ENCODE measurements at places on chromosomes 12 and 14. TPM values are rescaled to one million over a fixed set of nuclear protein-coding genes. Genes with fewer than 3 reads are reported as not detected.

Gene ZDHHC17
- total RNA-seq: 10.2 TPM

Gene SLC2A14
- not detected for total RNA-seq

Gene KCNC2
- not detected for total RNA-seq

Gene SCN8A
- total RNA-seq: not detected

Gene RNASE11
- total RNA-seq: not detected

Gene GPR68
- total RNA-seq: 1.1 TPM

Gene CLEC2B
- total RNA-seq: 24.3 TPM

Gene TMEM106C
- total RNA-seq: 14.2 TPM

Gene GALNT8
- not detected for total RNA-seq

All from cardiac ventricle fibroblast (primary cell).